ENCODE measurements at places on chromosomes 12 and 14.
A peak's percentile ranks its signal among the peaks of the same experiment; 100 is the strongest.

- no peak for DNase-seq
Observed at GRCh38 chr12:71846322-71846940, 6.9 kb downstream of the TBC1D15 start.

GRCh38 chr12:32918890-32919801, 22.6 kb upstream of the PKP2 start:
- DNase-seq = no peak

DNA sequence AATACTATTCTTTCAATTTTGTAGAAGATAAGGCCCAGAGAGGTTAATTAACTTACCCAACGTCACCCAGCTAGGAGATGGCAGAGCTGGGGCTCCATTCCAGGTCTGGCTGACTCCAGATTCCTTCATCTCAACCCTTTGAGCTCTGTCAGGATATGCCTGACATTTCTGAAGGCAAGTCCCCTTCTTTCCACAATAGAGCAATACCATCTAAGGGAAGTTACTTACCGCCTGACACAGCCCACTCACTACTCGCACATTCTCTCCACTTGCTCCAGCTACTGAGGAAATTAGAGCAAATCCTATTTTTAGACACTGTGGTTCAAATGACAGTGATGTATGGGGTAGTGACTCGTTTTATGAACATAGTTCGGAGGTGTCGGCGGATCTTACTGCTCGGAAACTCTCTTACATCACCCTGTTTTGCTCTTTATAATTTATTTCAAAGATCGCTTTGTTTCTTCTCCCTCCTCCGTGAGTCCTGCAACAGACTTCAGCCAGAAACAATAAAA, 2.0 kb upstream of the WSCD2 start:
- no peak for DNase-seq

- no peak for DNase-seq
Observed at GRCh38 chr14:61203081-61203753, 77.9 kb downstream of the TMEM30B start.

DNA sequence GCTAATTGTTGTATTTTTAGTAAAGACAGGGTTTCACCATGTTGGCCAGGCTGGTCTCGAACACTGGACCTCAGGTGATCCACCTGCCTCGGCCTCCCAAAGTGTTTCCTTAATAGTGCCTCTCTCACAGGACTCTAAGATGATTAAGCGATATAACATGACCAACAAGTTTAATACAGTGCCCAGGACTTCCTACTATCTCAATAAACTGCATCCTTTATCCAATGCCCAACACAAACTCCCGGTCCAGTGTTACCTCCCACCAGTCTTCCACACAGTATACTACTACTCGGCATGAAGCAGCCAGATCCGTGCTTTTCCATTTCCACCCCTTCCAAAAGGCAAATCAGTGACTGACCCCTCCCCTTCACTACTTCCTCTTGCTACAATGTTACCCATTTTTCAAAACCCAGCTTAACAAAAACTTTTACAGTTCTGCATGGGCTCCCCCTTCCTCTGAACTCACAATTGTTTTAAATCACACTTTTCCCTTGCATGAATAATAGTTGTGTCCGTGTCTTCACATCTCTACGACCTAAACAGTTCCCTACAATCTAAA, 900 bp downstream of the NOP2 start:
- no peak for DNase-seq

DNA sequence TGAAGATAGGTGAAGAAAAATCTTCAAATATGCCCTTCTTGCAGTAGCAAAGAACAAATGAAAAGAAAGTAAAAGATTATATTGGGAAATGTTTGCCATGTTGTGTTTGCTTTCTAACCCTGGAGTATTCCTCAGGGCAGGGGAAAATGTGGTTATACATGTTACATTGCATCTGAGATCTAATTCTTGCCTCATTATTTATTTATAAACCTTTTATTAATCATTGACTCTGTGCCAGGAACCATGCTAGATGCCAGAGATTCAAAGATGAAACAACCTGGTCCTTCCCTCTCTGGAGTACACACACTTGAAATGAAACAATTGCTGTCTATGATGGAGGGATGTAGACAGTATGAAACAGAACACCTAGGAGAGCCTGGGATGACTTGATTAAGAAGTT, 128.1 kb upstream of the HMGA2 start:
- DNase-seq = no peak

DNA sequence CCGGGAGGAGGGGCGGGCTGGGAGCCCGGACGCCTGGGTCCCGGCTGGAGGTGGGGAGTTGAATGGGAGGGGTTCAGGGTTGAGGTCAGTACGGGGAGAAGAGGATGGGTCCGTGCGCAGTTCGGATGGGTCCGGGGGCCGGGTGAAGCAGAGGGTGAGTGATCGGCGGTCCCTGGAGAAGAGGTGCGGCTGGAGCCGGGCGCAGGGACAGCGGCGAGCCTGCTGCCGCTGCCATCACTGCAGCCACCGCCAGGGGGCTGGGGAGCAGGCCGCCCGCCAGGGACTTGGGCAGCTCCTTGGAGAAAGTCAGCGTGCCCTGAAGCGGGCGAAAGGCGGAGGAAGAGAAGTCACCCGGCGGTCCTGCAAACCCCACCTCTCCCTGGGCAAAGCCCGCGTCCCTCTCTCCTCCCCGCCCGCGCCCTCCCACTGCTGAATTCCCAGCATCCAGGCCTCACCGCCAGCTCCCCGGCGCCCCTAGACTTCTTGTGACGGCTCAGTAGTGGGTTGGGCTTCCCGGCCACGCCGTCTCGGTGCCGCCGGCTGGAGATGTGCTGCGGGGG, 6.0 kb upstream of the GPR84 start:
- DNase-seq = no peak

- DNase-seq = no peak
Observed at GRCh38 chr14:100828031-100828769, 2.3 kb downstream of the MEG3 start.

DNA sequence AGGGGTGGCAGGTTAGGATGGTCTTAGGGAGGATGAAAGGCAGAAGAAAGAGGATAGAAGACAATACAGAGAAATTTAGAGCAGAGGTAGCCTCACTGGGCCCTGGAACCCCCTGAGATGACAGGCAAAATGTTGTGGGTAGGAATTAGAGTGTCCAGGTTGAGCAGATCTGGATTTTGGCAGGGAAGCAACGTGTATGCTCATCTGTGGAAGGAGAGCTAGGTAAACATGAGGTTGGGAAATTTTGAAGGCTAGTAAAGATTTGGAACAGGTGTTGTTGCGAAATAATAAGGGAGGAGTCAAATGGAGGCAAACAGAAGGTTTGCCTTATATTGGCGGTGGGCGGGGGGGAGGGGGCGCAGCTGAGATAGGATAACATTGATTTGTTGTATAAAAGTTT, 5.3 kb downstream of the HSD17B6 start:
- no peak for DNase-seq

DNA sequence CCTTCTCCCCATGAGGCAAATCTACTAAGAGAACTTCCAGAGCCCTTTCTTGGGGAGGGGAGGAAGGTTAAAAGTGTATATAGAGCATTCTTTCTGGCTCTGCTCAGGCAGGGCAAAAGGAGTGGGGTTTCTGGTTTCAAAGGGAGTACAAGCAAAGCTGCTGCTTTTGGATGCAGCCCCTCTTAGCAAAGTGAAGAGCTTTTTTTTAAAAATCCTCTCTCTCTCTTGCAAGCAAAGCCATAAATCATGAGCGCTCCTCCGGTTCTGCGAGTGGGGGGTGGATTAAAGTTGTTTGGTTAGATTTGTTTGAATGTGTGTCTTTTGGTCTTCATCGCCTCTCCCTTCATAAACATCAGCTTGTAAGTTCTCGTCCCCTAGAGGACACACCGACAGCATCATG, 546.6 kb upstream of the TBX3 start:
- no peak for DNase-seq

DNA sequence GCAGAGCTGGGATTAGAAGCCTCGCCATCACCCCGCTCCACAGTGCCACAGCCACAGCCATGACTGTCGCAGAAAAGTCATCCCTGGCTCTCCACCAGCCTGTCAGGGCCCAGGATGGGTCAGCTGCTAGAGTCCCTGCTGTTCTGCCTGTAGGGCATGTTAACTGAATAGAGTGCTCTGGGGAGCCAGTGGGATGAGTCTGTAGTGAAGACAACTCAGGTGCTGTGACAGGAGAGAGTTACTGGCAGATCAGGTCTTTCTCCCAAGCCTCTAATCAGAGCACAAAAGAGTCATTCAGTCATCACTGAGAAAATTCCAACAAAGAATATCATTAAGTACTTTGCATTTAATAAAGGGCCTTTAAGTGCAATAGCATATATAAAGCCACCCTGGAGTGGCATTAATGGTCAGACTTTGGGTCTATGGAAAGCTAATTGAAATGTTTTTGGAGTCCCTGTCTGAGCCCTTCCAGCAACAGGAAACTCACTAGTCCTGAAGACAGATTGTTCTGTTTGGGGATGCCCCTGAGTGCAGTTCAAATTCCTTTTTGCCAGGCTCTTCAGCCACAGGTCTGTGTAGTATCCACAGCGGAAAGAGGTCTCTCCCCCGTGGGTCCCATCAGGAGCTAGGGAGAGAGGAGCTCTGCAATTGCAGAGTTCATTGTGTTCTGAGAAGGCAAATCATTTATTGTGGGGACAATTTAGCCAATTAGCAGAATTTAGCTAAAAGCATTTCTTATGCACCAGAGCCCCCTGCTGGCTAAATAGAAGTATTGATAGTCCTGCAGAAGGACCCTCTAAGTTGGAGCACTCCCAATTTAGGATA, 45.2 kb upstream of the C14orf132 start:
- peak; percentile 56 for DNase-seq

GRCh38 chr12:32196250-32197198, 89.9 kb downstream of the BICD1 start:
- no peak for DNase-seq

DNA sequence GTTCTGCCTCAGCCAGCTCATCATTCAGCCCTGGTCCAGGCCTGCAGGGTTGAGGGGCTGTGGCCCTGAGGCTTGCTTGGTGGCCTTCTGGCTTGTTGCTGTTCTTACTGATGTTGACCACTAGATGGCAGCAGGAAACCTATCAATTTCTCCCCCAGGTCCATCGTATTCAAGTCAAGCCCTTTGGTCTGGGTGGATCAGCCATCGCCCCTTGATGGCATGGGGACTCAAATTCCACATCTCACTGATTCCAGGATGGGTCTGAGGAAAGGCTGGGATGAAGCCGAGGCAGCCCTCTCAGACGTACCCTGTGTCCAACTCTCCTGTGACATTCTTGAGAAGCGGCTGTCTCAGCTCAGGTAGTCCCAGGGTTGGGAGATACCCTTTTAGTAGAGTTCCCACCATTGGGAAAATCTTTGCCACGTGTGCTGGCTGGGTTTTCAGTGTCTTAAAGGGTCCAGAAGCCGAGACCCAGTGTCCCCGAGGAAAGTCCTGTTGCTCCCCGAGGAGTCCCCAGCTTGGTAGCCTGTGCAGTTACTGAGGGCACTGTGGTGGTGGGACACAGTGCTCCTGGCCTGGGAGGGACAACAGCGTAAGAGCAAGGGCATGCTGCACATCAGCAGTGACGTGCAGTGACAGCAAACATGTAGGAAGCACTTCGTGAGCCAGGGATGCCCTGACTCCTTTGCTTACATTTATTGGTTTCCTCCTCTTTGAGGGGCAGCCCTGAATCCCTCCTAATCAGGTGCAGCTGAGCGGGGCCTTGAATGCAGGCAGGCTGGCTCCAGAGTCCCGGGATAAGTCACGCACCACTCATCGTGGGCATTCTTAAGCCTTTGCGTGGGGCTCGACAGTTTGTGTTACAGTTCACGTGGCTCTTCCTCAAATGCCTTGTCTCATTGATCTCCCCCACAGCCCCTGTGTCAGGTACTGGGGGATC, 58.6 kb downstream of the TSPAN9 start:
- DNase-seq = peak; percentile 69

- DNase-seq = no peak
Observed at GRCh38 chr12:94550964-94551363, 91.3 kb upstream of the CEP83 start.

DNA sequence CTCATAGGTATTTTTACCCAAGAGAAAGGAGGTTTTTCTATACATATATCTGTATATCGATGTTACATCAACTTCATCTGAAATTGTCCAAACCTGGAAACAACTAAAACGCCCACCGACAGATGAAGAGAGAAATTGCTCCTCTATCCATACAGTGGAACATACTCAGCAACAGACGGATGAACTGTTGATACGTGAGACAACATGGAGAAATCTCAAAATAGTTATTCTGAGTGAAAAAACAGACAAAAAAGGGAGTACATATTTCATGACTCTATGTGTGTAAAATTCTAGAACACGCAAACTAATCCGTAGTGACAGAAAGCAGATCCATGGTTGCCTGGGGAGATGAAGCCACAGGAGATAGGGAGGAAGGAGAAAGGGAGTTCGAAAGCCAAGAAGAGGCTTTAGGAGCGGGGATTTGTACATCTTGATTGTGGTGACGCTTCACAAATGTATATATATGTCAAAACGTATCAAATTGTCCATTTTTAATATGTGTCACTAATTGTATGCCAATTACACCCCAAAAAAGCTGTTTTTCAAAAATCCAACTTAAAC, 37.6 kb upstream of the C14orf180 start:
- DNase-seq = no peak

DNA sequence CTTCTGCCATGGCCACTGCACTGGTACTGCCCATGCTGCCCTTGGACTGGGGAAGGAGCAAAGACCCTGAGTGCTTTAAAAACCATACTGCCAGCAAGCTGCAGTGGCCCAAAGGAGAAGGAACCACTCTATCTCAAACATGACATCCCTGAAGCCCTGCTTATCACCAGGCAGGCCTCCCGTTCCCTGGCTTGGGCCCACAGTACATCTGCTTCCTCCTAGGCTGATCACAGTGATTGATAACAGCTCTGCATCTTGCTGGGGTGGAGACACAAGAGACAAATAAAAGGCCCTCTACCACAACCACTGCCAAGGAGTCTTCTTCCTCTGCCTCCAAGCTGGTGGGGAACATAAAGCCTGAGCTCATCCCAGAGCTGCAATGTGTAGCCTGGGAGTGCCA, 567.5 kb downstream of the TRHDE start:
- no peak for DNase-seq

DNA sequence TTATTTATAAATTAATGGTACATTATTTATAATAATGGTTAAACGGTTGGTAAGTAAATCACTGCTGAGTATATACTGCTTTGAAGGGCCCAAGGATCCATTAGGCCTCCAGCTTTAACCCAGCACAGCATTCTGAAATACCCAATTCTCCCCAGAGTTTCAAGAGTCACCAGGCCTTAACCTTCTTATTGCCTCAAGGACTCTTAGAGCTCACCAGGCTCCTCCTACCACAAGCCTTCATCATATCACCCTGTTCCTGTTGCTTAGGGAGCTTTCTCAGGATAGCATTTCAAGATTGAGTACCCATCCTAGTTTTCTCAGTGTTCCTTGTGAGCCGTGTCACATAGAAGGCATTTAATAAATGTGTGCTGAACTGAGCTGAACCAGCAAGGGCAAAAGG, 242.5 kb downstream of the FBXL14 start:
- DNase-seq = no peak

- DNase-seq = no peak
Observed at GRCh38 chr14:76133103-76133502, 18.6 kb upstream of the GPATCH2L start.

GRCh38 chr12:110972866-110973265, 52.5 kb upstream of the MYL2 start:
- DNase-seq = no peak

GRCh38 chr12:68435816-68436215, 103.7 kb upstream of the MDM1 start:
- no peak for DNase-seq
